ENCODE measurements at places on chromosomes 3 and 15.
A peak's percentile ranks its signal among the peaks of the same experiment; 100 is the strongest.

- DNase-seq = no peak
These were observed 50.7 kb downstream of the FOXP1 start for GRCh38 chr3:71532639-71533395.

GRCh38 chr15:64809649-64810496, 15.6 kb downstream of the PIF1 start:
- DNase-seq = peak; percentile 59

DNA sequence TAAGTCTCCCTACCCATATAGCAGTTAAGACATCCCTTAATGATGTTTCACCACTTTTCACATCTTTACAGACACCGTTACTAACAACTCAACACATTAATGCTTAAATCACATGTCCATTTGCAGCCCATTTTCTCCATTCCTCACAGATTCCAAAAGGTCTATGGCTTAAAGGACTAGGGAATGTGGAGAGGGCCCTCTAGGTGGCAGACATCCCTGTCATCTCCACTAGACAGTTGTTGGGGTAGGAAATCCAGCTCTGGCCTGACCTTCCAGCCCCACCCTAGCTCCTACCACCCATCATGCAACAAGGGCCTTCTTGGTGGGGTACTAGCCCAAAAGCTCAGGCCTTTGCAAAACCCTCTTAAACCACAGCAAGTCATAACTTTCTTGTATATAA, 25.2 kb downstream of the CPEB1 start:
- no peak for DNase-seq

- no peak for DNase-seq
These were observed 98.9 kb downstream of the APBA2 start for GRCh38 chr15:28984421-28985315.

DNA sequence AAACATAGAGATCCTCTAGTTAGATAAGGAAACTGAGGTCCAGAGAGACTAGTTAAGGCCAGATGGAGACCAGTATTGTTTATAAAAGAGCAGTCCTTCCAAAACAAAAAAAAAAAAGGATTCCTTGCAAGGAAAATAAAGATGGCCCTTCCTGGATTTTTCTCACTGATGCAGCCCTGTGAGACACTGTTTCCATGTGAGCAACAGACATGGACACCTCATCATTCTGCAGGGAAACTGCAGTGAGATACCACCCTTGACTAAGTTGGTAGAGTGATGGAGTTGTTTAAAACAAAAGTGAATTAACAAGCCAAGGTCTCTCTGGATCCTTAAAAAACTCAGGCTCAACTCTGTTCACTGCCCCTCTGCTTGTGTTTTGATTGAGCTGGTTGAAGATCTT, 65.6 kb upstream of the MYZAP start:
- DNase-seq = no peak

DNA sequence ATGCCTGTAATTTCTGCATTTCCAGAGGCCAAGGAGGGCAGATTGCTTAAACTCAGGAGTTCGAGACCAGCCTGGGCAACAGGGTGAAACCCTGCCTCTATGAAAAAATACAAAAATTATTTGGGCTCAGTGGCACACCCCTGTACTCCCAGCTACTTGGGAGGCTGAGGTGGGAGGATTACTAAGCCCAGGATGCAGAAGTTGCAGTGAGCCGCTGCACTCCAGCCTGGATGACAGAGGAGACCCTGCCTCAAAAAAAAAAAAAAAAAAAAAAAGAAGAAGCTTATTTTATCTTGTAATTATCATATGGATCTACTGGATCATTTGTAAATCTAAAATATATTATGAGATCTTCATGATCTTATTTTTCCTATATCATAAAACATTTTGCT, 84.1 kb downstream of the PPCDC start:
- DNase-seq = no peak

- no peak for DNase-seq
These were observed 98.9 kb upstream of the POU1F1 start for GRCh38 chr3:87375231-87375682.

DNA sequence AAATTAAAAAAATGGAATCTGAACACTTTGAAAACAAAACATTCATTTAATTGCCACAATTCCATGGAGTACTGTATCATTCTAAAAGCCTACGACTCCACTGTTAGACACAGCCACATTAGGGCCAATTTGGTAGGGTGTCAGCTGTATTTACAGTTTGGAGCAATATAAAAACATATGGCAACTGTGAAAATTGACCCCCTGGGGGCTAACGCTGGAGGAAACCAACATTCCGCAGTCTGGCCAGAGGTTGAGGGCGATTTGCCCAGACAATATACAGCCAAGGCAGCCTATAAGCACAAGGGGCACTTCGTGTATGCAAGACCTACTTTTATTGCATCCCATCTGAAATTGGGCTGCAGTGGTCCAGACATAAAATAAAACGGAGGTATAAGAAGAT, 476.5 kb upstream of the WNT5A start:
- no peak for DNase-seq

DNA sequence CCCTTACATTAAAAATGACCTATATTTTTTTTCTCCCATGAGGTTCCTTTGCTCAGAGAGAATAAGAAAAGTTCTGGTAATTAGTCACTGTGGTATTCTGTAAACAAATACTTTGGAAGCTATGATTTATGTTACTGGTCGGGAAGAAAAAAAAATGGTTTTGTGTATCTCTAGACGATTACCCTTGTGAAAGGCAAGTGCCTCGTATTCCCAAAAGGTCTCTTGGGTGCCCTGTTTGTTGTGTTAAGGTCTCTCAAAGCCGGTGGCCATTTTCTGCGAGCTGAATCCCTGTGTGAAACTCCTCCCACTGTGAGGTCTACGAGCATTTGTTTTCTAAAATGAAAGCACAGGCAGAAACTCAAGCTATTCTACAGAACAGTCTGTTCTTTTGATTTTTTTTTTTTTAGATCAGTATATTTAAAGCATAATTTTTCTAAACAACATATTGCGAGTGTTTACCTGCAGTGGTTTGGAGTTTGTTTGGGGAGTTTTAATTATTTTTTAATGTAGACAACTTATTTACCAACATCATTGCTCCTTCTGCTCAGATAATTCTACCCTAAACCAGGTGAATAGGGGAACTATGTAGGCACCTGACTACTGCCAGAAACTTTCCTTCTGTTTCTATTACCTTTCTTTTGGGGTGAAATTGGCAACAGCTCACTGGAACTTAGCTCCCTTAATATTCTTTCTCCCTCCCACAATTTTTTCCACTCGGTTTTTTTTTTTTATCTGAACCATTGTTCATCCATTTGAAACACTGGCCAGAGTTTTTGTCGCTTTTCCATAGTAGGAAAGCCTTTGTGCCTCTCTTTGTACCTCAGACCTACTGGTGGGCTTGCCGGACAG, 44.0 kb downstream of the ZBTB38 start:
- no peak for DNase-seq

GRCh38 chr15:60972301-60972700, 256.8 kb downstream of the RORA start:
- no peak for DNase-seq

DNA sequence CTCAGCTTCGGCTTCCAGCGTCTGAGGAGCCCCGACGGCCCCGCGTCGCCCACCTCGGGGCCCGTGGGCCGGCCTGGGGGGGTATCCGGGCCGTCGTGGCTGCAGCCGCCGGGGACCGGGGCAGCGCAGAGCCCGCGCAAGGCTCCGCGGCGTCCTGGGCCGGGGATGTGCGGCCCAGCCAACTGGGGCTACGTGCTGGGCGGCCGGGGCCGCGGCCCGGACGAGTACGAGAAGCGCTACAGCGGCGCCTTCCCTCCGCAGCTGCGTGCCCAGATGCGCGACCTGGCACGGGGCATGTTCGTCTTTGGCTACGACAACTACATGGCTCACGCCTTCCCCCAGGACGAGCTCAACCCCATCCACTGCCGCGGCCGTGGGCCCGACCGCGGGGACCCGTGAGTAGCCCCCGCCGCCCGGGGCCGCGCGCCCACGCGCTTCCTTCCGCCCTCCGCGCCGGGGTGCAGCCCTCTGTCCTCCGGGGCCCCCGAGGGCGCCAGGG, 462 bp downstream of the EDEM1 start:
- peak; percentile 39 for DNase-seq

- DNase-seq = no peak
These were observed 1.4 kb downstream of the PTPRG start for GRCh38 chr3:61562721-61563312.

DNA sequence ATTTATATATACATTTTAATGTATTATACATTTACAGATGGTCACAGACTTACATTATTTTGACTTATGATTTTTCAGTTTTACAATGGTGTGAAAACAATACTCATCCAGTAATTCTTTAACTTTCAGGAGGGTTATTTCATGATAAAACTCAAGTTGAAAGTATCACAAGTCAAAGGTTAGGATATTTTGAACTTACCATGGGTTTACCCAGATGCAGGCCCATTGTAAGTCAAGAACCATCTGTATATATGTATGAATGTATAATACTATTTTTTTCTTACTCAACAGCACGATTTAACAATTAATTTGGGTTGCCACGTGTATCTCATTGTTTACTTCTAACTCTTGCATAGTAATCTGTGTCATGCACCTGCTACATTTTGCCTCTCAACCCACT, 1002.0 kb downstream of the OTOL1 start:
- no peak for DNase-seq

DNA sequence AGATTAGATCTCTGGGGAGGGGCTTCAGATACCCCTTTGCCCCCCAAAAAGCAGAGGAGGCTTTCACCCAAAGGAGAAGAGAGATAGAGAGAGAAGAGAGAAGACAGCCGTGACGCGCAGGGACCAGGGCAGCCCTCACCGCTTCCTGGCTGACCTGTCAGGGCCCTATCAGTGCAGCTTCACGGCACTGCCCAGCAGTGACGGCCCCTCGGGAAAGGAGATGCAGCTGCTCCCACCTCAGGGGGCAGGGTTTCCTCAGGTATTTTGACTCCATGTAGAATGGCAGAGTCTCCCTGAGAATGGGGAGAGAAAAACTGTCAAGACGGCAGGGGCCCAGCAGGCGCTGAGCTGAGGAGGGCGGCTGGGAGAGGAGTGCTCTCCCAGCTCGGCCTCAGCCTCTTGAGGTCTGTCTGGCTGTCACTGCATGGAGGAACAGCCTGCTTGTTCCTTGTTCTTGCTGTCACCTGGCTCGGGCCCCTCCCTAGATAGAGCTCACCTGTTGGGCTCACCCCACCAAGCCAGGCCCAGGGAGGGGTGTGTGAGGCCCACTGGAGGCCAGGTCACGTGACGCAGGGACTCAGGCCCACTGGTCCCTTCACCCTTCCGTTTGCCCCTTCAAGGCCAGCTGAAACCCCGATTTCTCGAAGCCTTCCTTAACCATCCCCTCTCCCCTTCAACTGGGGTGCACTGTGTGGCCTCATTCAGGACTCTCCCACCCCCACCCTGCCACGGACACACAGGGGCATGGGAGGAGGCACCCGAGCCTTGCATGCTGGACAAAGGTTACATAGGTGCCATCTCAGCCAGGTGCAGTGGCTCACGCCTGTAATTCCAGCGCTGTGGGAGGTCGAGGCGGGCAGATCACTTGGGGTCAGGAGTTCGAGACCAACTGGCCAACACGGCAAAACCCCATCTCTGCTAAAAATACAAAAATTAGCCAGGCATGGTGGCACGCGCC, 28.2 kb downstream of the LOXL1 start:
- DNase-seq = no peak

DNA sequence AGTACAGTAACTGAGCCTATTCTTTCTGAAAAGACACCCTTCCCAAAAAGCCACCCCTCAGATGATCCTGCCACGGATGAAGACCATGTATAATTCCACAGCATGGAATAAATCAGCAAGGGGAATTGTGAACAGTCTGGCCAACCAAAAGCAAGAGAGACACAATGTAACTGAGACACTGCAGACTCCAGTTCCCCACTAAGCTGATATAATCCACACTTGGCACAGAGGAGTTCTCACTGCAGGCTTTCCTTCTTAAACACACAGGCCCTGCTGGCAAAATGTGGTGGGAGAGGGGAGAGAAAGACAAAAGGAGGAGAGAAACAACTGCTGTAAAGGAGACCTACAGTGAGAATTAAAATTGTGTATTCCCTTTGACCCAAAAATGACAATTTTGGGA, 12.7 kb downstream of the GPR156 start:
- DNase-seq = no peak

- DNase-seq = no peak
These were observed 120.7 kb downstream of the EEFSEC start for GRCh38 chr3:128273841-128274573.

- no peak for DNase-seq
These were observed 3.9 kb downstream of the RIOX2 start for GRCh38 chr3:97968376-97968775.

DNA sequence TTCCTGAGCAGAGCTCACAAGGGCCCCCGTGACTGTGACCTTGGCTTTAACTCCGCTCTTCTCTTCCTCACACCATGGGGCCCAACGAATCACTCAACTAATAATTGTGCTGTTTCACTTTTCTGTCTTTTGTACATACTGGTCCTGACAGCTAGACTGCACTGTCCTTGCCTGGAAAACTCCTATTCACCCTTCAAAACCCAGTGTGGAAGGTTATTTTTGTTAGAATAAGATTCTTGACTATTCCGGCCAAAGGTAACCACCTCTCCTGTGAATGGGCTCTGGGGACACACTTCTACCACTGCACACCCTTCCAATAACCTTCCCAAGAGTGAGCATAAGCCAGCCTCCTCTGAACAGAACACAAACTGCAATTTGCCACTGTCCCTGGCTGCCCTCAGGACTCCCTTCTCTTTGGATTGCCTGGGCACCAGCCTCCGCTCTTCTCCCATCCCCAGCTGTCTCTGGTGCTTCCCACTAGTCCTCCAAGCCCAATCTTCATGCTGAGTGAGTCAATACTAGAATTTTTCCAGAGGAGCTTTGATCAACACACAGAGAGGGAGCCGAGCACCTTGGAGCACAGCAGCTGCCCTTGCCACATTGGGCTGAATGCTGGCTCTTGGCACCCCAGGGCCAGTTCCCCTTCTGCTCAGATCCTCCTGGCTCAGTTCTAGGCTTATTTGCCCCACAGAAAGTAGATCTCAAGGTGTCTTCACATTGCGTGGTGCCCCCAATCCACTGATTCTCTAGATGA, 2.1 kb downstream of the SCN5A start:
- DNase-seq = no peak

GRCh38 chr15:29056839-29057450, 171.2 kb downstream of the APBA2 start:
- DNase-seq = no peak

GRCh38 chr15:73078722-73079121, 26.5 kb downstream of the NEO1 start:
- no peak for DNase-seq

DNA sequence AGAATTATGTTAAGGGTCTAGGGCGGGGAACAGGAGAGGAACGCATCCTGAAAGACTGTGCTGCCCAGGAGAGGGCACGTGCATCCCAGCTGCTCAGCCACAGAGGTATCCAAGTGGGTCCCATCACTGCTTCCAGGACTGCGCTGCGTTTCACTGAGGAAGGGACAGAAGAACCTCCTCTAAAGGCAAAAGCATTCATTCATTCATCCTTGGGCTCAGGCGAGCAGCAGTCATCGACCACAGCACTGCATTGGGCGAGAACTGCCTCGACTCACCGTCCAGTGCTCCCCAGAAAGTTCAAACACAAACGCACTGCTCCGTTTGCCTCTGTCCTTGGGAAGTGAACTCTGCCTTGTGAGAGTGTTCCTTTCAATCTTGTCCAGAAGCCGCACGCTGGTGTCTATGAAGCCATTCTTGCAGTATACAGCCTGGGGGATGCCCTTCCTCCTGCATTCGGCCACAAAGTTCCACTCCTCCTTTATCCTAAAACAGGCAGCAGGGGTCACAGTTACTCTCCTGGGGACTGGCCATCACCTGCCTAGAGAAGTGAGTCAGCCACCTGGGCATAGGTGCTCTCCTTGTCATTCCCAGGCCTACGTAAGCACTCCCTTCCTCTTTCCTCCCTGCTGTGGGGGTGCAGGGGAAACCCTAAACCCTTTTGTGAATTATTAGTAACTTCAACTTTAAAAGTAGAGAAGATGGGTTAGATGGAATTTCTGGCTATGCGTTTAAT, 21.2 kb downstream of the LRRC2 start:
- DNase-seq = no peak

All from activated CD8-positive, alpha-beta memory T cell treated with anti-CD3 and anti-CD28 coated beads for 1 hour (primary cell).